NCI-H187 (cell line): ENCODE measurements at places on chromosomes 3 and 15.

DNA sequence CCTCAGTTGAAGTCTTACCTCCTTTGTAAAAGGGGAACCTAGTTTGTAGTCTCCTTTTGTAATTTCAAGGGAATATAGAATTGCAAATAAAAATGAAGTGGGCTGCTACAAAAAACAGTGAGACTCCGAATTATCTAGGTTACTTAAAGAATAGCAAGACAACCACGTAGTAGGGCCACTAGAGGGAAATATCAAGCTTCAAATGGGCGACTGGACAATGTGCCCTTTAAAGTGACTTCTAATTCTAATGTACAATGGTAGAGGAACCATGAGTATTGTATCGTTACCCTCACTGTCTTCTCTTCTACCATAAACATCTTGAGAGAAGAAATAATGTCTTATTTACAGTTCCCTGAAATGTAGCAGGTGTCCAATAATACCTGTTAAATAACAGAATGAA lies 56.3 kb downstream of the TP63 start:
- DNase-seq: no peak

DNA sequence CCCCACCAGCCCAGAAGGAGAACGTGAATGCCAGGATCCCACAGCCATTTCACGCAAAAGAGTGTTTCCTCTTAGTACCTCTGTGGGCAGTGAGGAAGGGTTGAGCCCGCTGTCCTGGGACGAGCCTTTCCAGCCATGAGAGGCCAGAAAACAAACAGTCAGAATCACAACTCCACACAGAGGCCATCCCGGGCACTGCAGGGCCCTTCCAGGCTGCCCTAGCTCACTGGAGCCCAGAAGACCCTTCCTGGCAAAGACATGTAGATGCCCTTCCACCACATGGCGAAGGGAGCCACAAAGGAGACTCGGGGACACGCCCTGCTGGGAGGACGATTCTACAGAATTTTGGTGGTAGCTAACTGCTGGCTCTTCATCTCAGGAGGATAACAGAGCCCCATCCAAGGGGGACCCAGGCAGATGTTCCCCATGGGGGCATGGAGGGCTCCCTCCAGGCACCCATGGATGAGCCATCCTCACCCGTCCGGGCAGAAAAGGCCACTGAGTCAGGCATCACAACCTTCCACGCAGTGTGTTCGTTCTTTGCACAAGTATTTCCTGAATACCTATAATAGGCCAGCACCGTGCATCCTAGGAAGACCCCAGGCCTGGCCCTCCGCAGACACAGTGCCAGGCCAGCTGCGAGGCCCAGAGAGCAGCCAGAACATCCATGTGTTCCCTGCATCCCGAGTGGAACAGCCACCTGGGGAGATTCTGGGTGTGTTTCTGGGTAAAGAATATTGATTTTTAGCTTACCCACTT lies 47.2 kb downstream of the SLC12A8 start:
- no peak for DNase-seq

GRCh38 chr3:146796078-146796477 lies 190.9 kb upstream of the PLSCR5 start:
- no peak for DNase-seq

- DNase-seq: no peak
Observed at GRCh38 chr3:5039585-5039984, 60.3 kb downstream of the BHLHE40 start.

DNA sequence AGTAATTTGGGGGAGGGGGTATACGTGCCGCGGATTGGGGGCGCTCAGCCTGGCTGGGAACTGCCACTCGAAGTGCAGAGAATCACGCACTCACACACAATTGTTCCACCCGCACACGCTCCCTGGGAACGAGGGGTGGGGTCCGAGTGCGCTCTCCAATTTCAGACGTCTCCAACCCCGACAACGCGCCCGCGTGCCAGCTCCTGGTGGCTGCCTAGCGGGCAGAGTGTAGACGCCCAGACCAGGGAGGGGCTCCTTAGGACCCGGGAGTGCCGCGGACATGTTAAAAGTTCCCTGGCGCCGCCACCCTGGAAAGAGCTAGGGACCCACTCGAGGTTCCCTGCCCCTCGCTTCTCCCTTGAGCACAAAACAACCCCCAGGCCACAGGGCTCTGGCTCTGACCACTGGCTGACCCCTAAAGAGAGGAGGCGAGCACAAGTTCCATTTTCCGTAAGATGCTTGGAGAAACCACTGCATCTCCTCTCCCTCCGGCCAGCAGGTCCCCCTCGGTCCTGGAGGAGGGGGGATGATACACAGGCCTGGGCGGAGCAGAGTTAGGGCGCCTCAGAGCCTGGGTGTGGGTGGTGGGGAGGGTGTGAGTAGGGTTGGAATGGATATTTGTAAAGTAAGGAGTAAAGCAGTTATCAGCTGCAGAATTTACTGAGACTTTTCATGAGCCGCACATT lies 894 bp upstream of the ANKRD63 start:
- DNase-seq: no peak

GRCh38 chr3:39075910-39076309 lies 24.1 kb downstream of the WDR48 start:
- DNase-seq: no peak

DNA sequence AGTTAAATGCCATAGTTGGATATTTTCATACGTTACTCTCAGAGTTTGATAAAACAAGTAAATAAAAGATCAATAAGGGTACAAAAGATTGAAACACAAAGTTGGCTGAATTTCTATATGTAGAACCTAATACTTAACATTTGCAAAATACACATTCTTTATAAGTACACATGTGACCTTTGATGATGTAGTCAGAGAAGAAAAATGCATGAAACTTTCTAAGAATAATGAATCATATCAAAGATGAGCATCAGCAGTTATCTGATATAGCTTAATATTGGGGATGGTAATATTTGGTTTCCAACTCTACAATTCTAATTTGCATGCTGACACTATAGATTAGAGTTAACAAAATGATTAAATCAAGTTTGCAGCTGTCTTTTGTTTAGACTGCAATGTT lies 188.0 kb upstream of the TGFBR2 start:
- no peak for DNase-seq

GRCh38 chr3:25428789-25429335 lies 799 bp downstream of the RARB start:
- DNase-seq: no peak

- no peak for DNase-seq
Observed at GRCh38 chr15:51879555-51879954, 50.1 kb downstream of the TMOD3 start.

DNA sequence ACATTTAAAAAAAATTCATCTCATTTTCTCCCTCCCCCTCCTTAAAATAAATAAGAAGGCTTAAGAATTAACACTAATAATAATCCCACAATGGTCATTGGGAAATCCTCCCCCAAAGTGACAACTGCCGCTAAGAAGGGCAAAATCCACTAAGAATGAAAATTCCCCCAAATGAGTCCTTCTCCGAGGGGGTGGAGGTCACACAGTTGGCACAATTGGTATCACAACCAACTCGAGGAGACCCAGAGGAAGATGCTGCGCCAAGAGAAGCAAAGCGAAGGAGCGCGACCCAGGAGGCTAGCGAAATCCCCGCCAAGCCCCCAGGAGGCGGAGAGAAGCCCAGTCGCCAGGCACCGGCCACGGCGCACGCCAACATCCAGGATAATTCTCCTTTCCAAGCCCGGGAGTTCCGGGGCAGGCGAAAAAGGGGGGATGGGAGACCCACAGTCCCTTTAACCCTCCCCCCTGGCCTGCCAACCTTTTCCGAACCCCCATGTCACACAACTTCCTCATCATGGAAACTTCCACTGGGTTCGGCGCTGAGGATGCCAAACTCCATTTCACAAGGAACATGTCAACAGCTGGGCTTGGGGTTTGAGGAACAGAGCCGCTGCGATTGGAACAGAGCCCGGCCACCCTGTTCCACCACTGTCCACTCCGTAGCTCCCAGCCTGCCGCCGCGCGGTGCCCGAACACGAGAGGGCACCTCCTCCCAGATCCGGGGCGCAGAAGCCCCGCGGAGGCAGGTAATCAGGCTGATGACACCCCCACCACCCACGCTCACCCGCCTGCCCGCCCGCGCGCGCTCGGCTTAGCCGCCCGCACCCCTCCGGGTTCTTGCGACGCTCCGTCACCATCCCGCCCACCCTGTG lies 668 bp downstream of the THRB start:
- DNase-seq: no peak

- DNase-seq: no peak
Observed at GRCh38 chr3:73848173-73848906, 223.6 kb upstream of the PDZRN3 start.

DNA sequence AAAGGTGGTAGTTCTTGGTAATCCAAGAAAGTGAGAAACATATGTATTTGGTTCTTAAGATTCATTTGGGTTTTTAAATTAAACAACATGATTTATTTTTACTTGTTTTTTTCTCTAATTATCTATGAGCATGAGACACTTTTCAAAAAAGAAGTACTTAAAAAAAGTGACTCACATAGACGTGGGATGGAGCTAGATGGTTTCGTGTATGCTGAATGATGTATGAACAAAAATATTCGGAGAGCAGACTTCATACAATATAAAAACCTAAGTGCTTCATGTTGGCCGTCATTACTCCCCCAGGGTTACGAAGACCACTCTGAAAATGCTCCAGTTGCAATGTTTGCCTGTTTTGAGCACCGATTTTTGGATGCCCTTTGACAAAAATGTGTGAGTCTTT lies 90.9 kb downstream of the RORA start:
- DNase-seq: no peak

DNA sequence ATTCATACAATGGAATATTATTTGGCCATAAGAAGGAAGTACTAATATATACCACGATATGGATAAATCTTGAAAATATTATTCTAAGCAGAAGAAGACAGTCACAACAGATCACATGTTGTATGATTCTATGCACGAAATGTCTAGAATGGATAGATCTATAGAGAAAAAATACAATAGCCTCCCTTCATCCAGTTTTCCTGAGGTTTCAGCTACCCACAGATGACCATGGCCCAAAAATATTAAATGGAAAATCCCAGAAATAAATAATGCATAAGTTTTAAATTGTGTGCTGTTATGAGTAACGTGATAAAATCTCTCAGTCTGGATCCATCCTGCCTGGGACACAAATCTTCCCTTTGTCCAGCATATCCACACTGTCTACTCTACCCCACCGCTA lies 162.2 kb upstream of the ST8SIA2 start:
- no peak for DNase-seq

DNA sequence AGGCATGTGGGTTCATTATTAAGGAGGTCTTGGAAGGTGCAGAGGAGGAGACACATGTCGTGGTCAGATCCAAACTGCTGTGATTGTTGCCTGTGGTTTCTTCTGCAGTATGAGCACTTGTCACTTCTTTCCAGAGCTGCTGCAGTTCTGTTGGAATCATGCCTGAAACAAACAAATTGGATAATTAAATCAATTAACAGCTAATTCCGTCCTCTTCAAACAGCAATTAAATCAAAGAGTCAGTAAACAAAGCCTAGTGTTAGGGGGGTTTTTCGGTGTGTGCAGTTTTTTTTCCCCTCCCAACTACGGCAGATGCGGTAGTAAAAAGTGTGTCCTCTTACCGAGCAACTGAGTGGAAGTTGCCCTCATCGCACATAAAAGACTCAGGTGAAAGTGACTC lies 542.2 kb downstream of the FOXP1 start:
- no peak for DNase-seq

- DNase-seq: no peak
Observed at GRCh38 chr3:111765136-111765535, 93.9 kb upstream of the PHLDB2 start.

DNA sequence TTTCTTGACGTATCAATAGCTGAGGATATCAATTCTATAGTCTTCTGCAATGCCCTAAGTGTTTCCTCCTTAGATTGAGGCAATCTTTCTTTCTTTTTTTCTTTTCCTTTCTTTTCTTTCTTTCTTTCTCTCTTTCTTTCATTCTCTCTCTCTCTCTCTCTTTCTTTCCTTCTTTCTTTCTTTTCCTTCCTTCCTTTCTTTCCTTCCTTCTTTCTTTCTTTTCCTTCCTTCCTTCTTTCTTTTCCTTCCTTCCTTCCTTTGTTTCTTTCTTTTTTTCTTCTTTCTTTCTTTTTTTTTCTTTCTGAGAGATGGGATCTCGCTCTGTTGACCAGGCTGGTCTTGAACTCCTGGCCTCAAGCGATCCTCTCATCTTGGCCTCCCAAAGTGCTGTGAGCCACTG lies 10.0 kb upstream of the DNAAF4 start:
- DNase-seq: no peak

DNA sequence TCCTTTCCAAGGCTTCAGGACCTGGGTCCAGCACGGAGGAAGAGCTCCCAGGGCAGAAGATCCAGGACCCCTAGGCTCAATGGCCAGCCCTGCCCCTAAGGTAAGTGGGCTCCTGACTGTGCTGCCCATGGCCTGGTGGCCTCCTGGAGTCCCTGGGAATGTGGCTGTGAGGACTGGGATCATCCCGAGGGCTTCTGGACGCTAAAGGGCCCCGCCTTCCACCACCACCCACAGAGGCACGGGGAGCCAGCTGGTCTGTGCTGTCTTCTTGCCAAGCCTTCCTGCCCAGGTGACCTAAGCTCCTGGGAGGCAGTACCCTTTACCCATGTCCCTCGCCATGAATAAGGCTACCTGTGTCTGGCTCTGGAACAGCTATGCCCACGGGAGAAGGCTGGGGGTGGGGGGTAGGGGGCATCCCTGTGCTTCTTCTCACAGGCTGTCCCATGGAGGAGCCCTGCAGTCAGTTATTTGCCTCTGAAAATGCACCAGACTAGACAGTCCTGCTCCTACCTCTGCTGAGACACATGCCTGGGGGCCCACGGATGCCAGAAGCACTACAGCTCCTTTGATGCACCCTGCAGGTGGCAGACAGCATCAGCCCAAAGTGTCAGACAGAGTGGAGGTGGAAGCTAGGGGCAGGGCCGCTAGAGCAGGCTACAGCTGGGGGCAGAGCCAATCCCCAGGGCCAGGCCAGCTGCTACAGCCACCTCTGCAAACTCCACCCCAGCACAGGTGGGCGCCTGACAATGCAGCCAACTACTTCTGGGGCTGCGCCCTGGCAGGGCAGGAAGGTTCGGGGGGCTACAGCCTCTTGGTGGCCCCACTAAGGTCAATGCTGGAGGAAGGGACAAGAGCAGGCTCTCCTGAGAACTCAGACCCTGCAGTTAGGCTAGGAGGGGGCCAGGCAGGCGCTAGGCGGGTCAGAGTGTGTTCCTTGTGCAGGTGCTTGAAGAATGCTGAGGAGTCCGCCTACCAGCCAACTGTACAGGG lies 90.9 kb downstream of the SEC22A start:
- DNase-seq: no peak

- no peak for DNase-seq
Observed at GRCh38 chr3:139755551-139755950, 77.8 kb upstream of the NMNAT3 start.

GRCh38 chr3:157512534-157512933 lies 9.3 kb upstream of the VEPH1 start:
- DNase-seq: no peak

DNA sequence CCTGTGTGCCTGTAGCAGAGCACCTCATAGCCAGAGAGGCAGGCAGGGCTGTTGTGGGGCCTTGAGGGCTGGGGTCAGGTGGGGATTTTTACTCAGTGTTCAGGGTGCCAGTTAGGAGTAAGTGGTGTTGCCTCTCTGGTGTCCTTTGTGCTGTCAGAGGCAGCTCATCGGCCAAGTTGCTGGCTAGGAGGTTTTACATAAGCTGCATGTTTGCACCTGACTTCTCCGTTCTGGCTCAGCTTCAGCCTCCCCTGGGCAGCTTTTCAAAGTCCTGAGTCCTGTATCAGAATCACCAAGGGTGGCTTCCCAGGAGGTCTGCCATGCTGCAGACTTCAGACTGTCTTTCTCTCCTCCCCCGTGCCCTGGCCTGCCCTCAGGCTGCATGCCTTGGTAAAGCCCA lies 242.6 kb upstream of the TPM1 start:
- DNase-seq: no peak
